ENCODE measurements at places on chromosomes 13 and 19.

DNA sequence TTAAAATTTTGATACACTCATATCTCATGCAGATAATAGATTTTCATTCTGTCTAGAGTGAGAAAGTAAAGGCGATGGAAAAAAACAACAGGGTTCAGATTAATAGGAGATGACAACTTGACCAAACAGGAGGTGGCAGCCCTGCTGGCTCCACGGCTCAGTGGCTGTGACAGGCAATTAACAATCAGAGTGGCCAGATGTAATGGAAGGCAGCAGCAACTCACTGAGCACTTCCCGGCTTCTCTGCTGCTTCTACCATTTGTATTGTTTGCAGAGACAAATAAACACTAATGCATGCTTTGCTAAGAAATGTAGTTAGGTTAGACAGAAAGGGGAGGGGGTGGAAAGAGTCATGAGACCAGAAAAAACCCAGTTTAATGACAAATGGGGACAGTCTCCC lies 473.0 kb upstream of the SLC10A2 start:
- no peak for DNase-seq

GRCh38 chr19:44627631-44628030 lies 14.3 kb downstream of the IGSF23 start:
- no peak for DNase-seq

DNA sequence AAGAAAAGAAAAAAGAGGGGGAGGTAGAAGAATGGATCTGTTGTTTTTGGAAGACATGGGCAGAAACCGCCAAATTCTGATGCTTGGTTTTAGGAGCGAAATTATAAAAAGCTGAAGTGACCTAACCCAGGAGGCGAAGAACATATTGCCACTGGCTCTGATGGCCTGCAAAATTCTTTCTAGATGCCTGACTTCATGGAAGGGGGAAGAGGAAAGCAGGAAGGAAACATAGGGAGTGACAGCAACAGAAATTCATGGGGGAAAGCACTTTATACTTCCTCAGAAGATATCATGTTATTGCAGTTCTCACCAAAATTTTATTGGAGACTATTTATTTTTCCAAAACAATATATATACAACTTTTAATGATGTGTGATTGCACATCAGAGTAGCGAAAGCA lies 213.5 kb downstream of the DLEU7 start:
- no peak for DNase-seq

GRCh38 chr13:44273991-44274770 lies 99.4 kb upstream of the SERP2 start:
- DNase-seq = no peak

GRCh38 chr13:38787550-38787949 lies 100.7 kb downstream of the FREM2 start:
- no peak for DNase-seq

GRCh38 chr13:21233086-21233485 lies 56.6 kb downstream of the MRPL57 start:
- DNase-seq = no peak

DNA sequence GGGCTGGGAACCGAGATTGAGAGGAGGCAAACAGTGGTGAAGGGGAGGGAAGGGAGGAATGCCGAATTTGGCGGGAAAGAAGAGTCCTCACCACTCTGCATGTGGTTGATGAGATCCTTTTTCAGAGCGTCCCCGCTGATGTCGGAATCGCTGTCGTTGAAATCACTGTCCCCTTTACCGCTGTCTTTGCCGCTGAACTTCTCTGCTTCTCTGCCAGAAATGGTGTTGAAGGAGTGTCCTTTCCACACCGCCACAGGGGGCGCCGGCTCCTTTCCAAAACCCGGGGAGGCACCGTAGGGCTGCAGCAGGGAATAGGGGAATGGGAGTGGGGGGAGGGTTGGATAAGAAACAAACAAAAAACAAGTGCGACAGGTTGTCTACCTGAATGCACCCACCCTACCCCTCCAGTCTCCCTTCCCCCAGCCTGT lies 3.1 kb downstream of the PCDH8 start:
- DNase-seq = no peak

- no peak for DNase-seq
These were observed 16.1 kb downstream of the TNFRSF19 start for GRCh38 chr13:23586336-23586735.

DNA sequence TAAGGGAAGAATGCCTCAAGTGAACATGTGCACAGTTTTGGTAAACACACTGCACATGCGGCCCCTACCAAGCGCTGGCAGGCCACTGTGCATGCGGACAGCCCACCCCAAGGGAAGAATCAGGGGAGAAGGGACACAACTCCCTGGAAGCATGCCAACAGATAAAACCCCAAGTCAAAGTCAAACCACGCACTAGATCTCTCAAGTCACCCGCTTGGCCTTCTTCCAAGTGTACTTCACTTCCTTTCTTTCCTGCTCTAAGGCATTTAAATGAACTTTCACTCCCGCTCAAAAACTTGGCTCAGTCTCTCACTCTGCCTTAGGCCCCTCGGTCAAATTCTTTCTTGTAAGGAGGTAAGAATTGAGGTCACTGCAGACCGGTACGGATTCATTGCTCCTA lies 4.6 kb upstream of the RFXAP start:
- no peak for DNase-seq

All from NCI-H1930 (cell line).